ENCODE measurements at places on chromosomes 7 and 10.

- DNase-seq, result no peak
Measured at GRCh38 chr10:33136781-33137180, 178.8 kb upstream of the ITGB1 start.

- DNase-seq, result no peak
Measured at GRCh38 chr7:156816943-156817572, 75.9 kb downstream of the LMBR1 start.

- DNase-seq, result no peak
Measured at GRCh38 chr10:103763374-103764202, 91.8 kb downstream of the SH3PXD2A start.

GRCh38 chr10:102729029-102730026, 14.4 kb upstream of the WBP1L start:
- peak; percentile 3 for DNase-seq

DNA sequence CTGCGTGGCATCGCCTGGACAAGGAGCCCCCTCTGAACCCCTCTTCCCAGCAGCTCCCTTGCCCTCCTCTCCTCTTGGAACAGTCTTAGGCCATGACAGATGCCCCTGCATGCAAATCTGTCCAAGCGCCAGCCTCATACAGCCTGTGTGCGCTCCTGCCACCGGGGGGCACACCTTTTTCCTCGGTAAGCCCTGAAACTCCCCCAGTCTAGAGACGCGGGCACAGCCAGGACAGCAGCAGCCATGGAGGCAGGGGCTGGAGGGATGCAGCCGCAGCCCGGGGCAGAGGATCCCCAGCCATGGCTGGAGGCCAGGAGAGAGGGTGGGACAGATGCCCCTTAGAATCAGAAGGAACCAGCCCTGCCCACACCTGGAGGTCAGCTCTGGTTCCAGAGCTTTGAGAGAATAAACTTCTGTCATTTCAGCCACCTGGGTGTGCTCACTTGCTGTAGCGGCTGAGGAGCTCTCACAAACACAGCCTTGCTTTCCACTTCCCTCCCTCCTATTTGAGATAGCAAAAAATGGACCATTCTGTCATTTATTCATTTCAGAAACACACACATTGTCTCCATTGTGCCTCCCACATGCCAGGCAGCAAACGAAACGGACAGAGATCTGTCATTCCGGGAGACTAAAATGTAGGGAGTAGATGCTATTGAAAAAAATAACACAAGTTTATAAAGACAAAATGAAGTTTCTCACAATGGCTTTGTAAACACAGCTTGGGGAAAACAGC, 241.5 kb downstream of the WDR37 start:
- no peak for DNase-seq

DNA sequence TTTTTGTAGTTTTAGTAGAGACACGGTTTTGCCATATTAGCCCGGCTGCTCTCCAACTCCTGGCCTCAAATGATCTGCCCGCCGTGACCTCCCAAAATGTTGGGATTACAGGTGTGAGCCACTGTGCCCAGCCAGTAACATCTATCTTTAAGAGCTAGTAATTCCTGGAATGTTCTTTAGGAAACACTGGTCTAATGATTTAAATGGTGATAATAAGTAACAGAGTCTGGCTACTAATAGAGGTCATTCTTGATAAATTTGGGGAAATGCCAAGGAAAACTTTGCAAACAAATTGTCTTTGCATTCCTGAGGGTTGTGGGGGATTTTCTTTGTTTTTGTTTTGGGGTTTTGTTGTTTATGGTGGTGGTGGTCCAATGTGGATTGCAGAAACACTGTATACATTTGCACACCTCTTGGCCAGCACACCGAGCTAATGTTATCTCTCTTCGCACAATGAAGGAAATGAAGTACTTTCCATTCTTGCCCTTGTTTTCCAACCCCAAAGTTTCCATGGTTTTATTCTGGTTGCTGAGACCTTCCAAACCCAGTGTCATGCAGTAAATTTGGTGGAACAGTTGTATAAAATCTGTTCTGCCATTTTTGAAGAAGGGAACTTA, 51.3 kb upstream of the WIPF3 start:
- no peak for DNase-seq

DNA sequence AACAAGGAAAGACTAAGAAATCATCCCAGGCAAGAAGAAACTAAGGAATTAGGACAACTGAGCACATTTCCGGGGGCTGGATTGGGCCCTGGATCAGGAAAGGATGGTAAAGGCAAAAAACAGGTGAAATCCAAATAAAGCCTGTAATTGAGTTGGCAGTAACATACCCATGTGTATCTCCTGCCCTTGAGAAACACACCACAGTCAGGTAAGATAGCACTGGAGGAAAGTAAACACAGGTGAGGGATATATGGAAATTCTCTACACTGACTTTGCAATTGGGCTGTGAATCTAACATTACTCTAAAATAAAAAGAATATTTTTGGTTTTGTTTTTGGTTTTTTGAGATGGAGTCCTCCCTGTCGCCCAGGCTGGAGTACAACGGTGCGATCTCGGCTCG, 140.2 kb upstream of the FRMD4A start:
- no peak for DNase-seq

GRCh38 chr7:150322114-150322832, 882 bp upstream of the LRRC61 start:
- DNase-seq, result no peak

- DNase-seq, result peak; percentile 95
Measured at GRCh38 chr7:66204822-66205740, at the start of gene TPST1. TPST1 (plus strand) TSS chr7:66205334; CDS start chr7:66240426, 35,092 bp downstream.

DNA sequence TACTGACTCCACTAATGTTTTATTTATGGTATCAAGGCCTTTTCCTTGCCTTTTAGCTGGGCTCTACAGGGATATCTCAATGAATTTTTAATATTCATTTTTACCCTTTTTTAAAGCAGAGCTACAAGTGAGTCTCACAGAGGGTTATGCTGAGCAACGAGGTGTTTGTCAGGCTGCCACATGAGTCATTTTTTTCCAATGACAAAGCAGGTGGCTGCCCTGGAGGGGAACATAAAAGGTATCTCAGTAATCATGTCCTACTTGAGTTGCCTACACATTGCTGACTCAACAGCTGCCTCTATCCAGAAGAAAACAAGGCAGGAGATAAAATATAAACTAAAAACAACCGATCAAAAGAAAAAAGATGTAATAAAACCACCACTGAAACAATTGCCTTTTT, 1004.9 kb upstream of the POT1 start:
- peak; percentile 29 for DNase-seq

GRCh38 chr10:103510791-103511752, 17.6 kb downstream of the NEURL1 start:
- no peak for DNase-seq

DNA sequence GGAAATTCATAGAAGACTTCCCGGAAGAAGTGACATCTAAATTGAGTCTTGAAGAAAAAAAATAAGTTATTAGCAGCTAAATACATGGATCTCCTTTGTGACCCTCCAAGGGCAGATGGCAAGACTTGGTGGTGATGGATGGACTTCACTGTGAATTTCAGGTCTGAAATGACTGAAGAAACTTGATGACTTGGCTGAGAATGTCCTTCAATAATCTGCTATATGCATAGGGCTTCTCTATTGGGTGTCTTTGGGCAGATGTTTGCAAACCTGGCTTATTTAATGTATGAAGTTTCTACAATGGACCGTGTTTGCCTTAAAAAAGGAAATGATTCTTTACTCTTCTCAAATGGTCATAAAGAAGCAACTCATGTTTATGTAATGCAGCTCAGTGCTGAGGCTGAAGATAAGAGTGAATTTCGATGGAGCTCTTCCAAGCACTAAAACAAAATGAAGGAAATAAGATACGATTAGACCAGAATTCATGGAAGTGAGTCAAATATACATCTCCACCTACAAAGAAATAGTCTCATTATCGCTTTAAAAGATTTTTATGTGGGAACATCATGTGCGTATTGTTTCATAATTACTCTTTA, 116.6 kb upstream of the WDR11 start:
- no peak for DNase-seq

DNA sequence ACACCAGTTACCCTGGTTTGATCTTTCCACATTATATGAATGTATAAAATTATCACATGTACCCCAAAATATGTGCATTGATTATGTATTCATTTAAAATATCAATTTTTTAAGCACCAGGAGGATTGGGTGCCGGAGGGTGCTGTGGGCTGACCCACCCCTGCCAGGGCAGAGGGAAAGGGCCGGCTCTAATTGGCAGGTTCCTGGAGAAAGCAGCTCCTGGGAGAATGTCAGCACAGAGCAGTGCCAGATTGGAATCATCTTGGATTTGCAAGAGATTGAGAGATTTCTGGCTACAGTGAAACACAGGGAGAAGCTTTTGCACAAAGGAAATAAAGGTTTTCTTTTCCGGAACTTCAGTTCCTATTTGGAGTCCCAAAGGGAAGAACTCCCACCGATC, 264.4 kb upstream of the TCERG1L start:
- DNase-seq, result no peak

DNA sequence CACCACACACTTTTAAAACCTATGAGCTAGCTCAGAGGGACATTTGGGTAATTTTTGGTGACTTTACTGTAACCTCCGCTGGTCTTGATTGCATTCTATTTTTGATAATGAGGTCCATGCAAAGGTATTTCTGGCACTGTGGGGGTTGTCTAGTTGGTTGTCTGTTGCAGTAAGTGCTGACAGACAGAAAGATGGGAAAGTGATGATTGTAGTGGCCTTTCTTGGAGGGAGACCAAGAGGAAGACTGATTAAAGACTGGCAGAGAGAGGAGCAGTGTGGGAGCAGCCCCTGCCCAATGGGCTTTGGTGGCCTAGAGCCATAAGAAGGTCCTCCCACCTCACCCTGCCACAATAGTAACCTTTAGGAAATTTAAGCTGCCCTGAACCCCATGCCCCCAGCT, 173.4 kb upstream of the CTBP2 start:
- no peak for DNase-seq

DNA sequence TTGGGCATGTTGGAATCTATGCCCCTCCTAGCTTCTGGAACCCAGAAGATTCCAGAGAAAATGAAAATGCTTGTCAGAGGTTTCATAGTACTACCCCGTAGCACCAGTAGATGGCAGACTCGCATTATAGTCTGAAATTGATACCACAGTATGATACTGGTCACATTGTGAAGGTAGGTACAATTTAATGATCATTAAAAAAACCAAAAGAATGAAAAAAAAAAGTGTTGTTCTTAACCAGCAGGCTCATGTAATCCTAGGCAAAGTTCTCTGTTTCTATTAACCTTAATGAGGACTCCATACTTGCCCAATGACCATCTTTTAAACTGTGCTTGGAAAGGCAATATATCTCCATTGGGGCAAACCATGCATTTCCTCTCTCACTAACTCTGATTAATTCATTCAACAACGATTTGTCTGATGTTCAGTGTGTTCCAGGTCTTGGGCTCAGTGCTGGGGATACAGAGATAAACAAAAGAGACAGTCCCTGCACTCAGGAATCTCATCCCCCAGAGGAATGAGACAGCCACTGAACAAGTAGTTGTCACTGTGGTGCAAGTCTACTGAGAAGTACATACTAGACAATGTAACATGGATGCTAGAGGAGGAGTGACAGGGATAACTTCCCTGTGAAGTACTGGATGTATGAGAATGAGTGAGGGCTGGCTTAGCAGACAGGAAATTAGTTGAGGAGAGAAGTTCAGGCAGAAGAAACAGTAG, 223.5 kb upstream of the PHYHIPL start:
- DNase-seq, result no peak

- no peak for DNase-seq
Measured at GRCh38 chr10:5234106-5234860, 37.6 kb downstream of the AKR1C4 start.

DNA sequence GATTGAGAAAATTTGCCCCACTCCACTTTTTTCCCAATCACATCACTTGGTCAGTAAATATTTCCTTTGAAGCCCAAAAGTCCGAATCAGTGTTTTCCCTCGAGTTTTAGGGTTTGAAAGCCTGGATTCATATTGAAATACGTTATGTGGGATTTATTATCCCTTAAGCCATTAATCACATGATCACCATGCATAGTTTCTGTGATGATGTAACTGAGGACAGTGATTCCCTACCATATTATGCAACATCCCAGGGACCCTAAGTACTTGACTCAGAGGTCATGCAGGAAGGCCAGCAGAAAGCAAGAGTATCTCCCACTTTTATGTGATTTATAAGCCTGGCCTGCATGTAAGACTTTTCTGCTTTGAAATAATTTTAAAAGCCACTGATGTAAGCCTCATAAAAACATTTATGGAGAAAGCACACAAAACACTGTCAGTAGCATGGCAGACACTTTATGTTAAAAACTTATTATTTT, 630.6 kb upstream of the ZWINT start:
- DNase-seq, result no peak

- no peak for DNase-seq
Measured at GRCh38 chr7:139049936-139050335, 14.1 kb upstream of the ZC3HAV1L start.

- no peak for DNase-seq
Measured at GRCh38 chr10:112650588-112651030, 203.6 kb downstream of the VTI1A start.

DNA sequence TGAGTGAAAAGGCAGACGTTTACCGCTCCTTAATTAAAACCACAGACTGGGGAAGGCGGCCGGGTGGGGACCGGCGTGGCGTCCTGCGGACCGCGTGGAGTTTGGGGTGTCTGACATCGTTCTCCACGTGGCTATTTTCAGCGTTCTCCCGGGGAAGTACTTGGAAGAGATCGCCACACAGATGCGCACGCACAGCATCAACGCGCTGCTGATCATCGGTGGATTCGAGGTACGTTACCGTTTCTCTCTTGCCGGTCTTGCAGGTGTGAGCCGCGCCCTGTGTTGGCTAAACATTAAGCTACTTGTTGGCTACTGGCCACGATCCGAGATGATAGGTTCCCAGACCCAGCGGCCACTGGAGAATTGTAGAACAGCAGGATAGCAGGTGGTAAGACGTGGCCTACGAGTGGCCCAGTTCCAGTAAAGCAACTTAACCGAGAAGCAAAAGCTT, 51.3 kb downstream of the PFKP start:
- DNase-seq, result no peak

DNA sequence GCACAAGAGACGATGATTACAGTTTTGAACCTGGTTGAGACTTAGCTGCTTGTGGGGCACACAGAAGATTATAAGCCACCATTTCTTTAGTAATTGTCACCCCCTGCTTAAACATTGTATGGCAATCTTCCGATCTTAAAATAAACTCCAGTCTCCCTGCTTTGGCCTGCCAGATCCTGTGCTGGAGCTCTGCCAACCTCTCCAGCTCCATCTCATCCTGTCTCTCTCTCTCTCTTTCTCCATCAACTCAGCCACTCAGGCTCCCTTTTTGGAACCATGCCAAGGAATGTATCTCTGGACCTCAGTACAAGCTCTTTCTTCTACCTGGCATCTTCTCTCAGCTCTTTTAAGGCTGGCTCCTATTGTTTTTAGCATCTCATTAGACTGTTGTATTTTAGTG, 1053.2 kb downstream of the REEP3 start:
- peak; percentile 44 for DNase-seq

DNA sequence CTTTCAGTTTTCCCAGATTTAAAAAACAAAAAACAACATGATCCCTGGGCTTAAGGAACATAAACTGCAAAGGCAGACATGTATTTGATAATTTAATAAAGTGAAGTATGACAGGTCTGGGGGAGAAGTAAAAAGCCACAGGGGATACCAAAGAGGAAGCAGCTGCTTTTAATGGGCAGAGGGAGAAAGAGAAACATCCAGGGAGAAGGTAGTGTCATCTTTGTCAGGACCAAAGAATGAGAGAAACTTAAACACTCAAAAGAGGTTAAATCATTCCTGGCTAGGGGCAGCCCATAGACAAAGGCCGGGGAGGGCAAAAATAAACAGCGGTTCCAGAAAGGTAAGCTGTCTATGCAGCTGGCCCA, 94.5 kb downstream of the GRB10 start:
- DNase-seq, result no peak

Data from NCI-H1105 (cell line).